ENCODE measurements at places on chromosomes 1 and 21.

- DNase-seq = no peak
These were observed at the start of gene SLC5A9 for GRCh38 chr1:48222501-48223242. TSS of gene SLC5A9 (plus strand) at chr1:48222716. CDS start at chr1:48222737, 21 bp downstream.

DNA sequence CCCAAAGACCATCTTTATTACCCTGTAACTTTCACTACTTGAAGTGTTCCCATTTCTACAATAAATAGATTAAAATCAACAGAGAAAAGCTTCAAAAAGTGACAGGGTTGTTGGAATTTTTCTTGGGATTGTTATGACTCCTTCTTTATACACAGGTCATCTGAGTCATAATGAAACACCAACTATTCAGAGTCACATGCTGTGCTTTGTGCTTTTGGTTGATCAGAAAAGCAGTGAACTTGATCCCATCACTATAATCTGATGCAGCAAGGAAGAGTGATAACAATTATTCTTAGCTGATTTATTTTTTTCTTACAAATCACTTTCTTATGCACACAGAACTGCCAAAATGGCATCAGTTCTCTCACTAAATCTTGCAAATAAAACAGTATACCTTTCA, 422.9 kb downstream of the PTBP2 start:
- no peak for DNase-seq

DNA sequence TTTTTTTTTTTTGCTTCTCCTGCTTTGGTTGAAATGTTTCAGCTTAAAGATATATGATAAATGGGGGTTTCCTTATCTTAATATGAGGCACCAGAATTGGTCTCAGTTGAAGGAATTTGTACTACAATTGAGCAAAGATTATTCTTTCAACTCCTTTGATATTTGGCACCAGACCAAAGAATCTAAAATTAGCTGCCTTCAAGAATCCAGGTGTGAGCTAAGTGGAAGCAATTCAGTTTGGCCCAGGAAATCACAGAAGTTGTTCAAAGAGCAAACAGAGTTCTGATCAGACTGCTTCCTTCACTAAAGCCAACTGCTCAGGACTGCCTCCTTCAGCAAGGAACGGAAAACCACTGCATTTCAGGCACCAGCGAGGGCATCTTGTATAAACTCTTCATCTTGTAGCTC, 68.3 kb upstream of the BCAR3 start:
- no peak for DNase-seq

DNA sequence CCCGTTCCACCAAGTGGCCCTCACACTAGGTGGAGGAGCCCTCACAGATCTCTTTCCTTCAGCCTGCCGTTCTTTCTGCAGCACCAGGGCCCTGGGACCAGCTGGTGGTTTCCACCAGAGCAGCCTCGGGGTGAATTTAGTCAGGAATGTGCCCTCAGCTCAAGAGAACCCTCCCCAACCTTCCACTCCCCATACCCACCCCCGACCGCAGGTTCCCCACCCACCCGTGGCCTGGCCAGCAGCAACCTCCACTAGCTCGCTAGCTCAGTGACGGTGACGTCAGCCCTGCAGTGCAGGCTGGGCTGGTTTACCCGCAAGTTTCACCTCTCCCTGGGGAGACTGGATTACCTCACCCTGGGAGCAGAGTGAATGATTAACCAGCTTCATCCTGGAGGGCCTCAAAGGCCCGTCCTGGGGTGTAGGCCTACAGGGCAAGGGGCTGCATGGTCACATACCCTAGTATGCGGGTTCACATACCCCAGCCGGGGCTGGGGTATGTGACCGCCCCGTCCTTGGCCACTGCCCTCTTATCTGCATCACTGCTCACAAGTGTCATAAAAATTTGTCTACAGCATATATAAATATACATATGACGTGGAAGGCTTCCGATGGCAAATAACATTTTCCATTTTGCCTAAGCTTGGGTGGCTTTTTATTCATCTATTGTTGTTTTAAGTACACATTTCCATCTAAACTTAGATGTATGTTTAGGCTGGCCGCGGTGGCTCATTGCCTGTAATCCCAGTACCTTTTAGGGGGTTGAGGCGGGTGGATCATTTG, 24.5 kb downstream of the ELF3 start:
- peak; percentile 90 for DNase-seq

DNA sequence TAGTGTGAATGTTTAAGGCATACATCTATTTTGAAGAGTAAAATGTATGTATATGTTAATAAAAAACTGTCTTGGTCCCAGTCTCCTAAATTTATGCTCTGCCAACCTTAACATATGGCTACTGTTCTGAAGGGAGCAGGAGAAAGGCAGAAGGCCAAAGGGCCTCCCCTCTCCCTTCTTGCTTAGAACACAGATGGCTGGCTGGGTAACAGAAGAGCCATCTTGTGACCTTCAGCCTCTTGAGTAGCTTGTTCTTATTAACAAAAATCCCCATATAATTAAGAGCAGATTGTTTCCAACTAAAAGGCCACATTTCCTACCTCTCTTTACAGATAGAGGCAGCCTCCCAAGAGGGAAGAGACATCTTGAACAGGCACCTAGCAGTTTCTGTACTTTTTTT, 36.1 kb downstream of the EPB41 start:
- DNase-seq = no peak

- DNase-seq = no peak
These were observed 181.0 kb downstream of the SPATA17 start for GRCh38 chr1:217812175-217812574.

GRCh38 chr1:183778568-183779433, 26.1 kb upstream of the RGL1 start:
- no peak for DNase-seq

All from right cardiac atrium (tissue), 5 donors.